ENCODE measurements at places on chromosomes 4 and X.

DNA sequence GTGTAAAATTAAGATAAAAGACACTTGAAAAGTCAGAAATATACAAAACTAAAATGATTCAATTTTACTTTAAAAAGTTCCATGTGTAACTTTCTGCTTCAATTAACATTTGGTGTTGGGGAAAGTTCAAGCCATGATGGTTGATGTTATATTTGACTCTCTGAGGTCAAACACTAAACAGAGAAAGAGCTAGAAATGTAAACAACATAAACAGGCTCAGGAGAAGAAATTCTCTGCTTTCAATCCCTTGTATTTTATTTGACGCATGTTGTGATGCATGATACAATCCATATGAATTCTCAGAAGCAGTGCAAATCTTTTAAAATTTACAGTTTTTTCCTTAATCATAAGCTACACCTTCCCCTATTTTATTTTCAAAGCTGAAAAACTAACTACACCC, 822.4 kb downstream of the PCDH18 start:
- no peak for DNase-seq

GRCh38 chr4:72375073-72375736, 193.8 kb downstream of the ADAMTS3 start:
- DNase-seq, result no peak

- peak; percentile 91 for DNase-seq
Measured at GRCh38 chr4:77156533-77156911, 485 bp upstream of the CCNG2 start.

DNA sequence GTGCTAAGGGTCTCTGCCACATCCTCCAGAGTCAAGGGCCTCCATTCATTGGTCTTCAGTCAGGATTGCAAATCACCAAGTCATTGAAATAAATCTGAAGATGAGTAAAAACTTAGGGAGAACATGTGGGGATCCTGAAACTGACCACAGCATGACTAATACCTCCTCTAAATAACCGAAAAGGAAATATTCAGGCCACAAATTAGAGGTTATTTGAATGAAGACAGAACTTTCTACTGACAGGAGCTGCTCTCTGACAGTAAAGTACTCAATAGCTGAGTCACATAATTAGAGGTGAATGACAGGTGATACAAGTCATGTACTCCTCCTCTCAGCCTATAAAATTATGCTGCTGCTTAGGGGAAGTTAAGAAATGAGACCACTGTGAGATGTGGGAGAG, 240.2 kb upstream of the F9 start:
- no peak for DNase-seq

- DNase-seq, result no peak
Measured at GRCh38 chrX:120750381-120750780, 120.5 kb upstream of the C1GALT1C1 start.

GRCh38 chrX:42567268-42567667, 210.7 kb downstream of the PPP1R2C start:
- no peak for DNase-seq

GRCh38 chrX:46665232-46666152, 91.9 kb downstream of the CHST7 start:
- DNase-seq, result no peak

DNA sequence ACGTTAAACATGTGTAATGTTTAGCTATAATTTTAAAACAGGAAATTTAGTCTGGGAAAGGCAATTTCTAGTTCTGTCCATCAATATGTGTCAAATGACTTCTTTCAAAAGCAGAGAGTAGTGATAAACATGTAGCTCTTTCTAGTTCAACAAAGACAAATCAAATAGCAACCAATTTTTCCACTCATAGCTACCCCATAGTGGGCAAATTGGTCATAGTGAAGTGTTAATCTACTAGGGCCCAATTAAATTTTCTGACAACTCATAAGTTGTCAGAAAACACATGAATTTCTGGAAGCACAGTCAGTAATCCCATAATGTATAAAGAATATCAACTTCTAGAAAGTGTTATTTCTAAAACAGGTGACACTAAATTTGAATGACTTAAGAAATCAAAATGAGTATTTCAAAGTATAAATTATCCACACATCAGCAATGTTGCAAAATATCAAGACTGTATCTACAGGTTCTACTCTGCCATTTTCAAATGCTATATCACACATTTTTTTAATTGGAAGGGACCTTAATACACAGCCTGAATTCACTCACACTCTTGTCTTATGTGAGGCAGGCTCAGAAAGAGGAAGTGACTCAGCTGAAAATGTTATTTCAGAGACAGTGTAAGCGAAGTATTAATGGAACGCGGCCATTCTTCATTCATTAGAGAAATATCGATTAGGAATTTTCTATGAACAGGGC, 7.7 kb downstream of the OCIAD2 start:
- DNase-seq, result peak; percentile 14

GRCh38 chrX:33188881-33189280, 22.5 kb downstream of the DMD start:
- no peak for DNase-seq

GRCh38 chrX:103640401-103641155, 11.8 kb downstream of the TCEAL1 start:
- DNase-seq, result no peak

- DNase-seq, result no peak
Measured at GRCh38 chr4:9927341-9928007, 93.8 kb downstream of the SLC2A9 start.

DNA sequence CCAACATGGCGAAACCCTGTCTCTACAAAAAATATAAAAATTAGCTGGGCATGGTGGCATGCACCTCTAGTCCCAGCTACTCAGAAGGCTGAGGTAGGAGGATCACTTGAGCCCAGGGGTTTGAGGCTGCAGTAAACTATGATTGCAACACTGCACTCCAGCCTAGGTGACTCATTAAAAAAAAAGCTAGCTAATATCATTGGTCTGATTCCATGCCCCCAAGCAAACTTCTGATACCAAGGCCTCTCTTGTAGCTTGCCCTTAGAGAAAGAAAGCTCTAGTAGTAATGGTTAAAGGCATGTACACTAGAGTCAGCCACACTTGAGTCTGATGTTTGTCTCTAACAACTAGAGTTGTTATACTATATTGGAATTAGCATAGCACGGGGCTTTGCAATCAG, 32.6 kb upstream of the PHF8 start:
- no peak for DNase-seq

- DNase-seq, result peak; percentile 22
Measured at GRCh38 chr4:53490965-53491622, 100.2 kb downstream of the LNX1 start.

GRCh38 chr4:6257247-6258025, 12.2 kb upstream of the WFS1 start:
- DNase-seq, result peak; percentile 29

- DNase-seq, result peak; percentile 2
Measured at GRCh38 chrX:12210196-12210815, 72.0 kb downstream of the FRMPD4 start.

- no peak for DNase-seq
Measured at GRCh38 chr4:20520901-20521300, 179.4 kb upstream of the PACRGL start.

GRCh38 chr4:145483514-145483913, 1.9 kb downstream of the SMAD1 start:
- no peak for DNase-seq

DNA sequence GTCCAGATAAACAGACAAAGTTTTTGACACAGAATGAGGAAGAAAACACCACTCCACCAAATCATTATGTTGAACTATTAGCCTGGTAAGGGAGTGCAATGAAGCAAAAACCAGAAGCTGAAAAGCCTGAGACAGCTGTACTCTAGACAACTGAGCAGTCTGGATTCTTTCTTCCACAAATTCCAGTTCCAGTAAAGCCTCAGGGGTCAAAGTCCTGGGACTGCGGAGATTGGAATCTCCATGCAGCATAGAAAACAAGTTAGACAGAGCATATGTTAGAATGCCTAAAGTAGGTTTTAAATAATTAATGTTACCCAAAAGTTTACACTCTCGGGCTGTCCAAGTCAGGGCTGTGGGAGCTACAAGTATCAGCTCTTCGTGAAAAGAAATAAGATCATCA, 263.2 kb downstream of the TECRL start:
- DNase-seq, result no peak

DNA sequence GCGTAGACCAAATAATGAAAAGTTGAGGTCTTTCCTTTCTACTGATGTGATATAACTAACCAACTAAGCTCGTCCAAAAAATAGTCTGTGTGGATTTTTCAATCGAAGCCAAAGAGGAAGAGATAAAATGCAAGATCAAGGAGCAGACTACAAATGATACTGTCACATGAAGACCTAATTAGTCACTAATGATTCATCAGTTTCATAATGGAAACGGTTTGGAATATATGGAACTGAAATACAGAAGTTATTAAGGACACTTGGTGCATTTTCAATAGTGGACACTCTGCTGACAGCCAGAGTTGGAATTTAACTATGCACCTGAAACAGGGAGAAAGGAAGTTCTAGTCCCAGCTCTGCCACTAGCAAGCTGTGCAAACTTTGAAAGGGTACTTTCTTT, 119.8 kb downstream of the GUCY2F start:
- DNase-seq, result no peak

- DNase-seq, result no peak
Measured at GRCh38 chrX:112645774-112646173, 34.0 kb downstream of the LHFPL1 start.

- DNase-seq, result no peak
Measured at GRCh38 chrX:48461830-48462229, 8.2 kb downstream of the SLC38A5 start.

- DNase-seq, result peak; percentile 30
Measured at GRCh38 chr4:38687571-38688011, 23.6 kb downstream of the KLF3 start.

DNA sequence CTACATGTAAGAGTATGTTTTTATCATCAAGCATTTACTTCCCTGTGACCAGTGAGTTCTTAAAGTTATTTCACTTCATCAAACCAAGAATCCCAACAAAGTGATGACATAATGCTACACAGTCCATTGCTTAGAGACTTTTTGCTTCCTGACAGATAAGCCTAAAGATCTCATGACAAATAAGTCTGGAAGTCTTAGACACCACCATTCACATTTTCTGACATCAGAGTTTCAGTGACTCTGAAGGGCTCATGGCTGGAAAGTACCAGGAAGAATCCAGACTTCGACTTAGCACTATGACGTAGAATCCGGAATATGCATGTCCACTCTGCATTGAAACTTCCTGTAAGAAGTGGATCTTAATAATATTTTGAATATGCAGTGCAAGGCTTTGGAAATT, 53.7 kb downstream of the CLDN22 start:
- no peak for DNase-seq

- DNase-seq, result no peak
Measured at GRCh38 chrX:41616935-41617334, 71.8 kb upstream of the GPR34 start.

GRCh38 chr4:158341896-158342295, 131.6 kb downstream of the TMEM144 start:
- DNase-seq, result no peak

DNA sequence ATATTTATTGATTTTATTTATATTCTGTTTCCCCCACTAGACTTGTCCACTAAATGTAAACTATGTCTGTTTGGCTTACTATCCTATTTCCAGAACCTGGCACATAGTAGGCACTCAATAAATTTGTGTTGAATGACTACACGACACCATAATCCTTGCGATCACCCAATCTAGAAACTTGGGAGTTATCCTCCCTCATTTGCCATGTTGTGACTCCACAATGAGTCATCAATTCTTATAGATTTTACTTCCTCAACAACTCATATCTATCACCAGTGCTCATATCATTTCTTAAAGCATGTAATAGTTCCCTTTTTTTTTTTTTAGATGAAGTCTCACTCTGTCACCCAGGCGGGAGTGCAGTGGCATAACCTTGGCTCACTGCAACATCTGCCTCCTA, 39.9 kb upstream of the VAMP7 start:
- no peak for DNase-seq

DNA sequence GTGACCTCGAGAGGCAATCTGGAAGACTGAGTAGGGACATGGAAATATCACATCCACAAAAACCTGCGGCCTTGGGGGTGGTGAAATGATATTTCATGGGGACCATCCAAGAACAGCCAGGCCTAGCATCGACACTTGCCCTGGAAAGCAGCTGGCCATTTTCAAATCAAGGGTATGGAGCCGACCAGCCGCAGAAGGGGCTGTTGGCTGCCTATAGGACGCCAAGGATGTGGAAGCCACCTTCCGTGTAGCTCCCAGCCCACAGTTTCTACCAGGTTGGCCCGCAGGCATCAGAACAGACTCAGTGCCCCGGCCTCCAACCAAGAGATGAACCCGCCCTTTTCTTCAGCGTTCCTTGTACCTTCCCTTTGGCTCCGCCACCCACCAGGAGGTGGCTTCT, 5.4 kb upstream of the LOC101059915 start:
- no peak for DNase-seq

DNA sequence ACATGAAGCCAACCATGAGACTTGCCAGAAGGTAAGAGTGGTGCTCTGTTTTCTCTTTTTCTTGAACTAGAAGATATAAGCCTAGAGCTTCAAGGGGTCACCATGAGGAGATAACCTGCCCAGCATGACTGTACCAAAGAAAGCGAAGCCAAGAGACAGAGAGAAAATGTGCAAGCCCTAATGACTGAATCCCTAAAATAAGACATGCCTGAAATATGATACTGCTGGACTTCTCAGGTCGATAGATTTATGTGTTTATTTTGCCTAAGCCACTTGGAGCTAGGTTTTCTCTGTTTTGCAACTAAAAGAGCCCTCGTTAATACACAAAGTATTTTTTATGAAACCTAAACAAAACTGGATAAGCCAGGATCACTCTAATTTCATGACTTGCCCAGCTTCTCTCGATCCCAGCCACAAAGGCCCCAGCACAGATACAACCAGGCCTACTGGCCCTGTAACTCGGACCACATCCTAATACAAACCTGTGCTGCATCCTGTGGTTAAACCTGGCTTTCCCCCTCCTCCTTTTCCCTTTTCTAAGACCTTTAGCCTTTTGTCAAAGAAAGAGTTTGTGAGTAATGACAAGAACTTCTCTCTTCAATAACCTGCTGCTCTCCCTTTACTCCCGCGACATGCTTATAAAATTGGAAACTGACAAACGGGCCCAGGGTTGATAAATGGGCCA, 185.8 kb downstream of the APBB2 start:
- DNase-seq, result no peak

DNA sequence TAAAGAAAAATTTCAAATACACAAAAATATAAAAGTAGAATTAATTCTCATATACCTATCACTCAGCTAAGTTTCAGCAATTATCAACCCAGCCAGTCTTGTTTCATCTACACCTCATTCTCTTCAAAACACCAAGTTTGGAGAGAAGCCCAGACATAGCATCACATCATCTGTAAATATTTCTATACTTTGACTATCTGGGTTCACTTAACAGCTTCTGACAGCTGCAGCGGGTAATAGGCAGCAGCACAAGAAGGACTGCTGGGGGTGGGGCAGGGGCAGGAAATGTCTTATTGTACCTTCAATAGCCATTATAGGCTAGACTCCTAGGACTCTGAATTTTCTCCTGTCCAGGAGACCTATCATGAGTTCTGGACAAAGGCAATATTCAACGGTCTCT, 54.1 kb downstream of the PHF8 start:
- no peak for DNase-seq
